Thoracic aorta (tissue), 2 donors: ENCODE measurements at places on chromosomes 12 and 14.

- no peak for DNase-seq
Observed at GRCh38 chr14:68343534-68344118, 449.2 kb downstream of the ZFP36L1 start.

DNA sequence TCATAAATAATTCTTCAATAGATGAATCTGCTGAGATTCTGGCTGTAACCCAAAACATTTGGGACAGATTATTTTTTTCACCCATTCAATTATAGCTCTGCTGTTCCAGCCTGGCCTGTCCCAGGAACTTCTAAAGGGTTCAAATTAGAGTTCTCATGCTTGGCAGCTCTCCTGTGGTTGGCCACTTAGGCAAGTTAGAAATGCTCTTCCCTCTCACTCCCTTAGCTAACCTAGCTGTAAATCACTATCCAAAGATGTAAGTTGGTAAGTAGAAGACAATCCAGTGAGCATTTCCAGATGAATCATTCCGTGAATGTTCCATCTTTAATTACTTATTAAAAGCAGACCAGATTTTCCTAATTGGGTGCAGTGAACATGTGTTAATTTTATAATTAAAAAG lies 760.4 kb upstream of the TBX3 start:
- no peak for DNase-seq

- no peak for DNase-seq
Observed at GRCh38 chr14:74616507-74616906, 4.5 kb upstream of the LTBP2 start.

- no peak for DNase-seq
Observed at GRCh38 chr12:101074940-101075680, 134.9 kb downstream of the SLC5A8 start.

GRCh38 chr14:37539992-37540391 lies 55.1 kb downstream of the FOXA1 start:
- DNase-seq, result no peak

DNA sequence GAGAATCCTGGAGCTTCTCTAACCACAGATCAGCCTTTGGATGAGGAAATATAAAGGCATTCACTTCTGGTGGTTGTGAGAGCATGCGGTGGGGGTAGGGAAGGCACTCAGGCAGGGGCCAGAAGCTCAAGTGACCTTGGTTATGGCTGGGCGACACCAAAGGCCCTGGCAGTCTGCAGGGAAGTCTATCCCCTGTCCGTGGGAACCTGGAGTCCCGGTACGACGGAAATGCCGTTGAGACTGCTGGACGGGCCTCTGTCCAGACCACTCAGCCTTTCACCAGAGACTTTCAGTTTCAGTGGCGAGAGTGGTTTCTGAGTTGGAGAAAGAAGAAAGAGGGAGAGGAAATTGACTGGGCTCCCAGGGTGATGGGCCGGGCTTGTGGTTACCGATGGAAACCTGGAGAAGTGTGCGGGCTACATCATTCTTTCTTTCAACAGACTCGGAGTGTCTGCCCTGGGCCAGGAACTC lies 20.9 kb downstream of the ISCA2 start:
- no peak for DNase-seq

DNA sequence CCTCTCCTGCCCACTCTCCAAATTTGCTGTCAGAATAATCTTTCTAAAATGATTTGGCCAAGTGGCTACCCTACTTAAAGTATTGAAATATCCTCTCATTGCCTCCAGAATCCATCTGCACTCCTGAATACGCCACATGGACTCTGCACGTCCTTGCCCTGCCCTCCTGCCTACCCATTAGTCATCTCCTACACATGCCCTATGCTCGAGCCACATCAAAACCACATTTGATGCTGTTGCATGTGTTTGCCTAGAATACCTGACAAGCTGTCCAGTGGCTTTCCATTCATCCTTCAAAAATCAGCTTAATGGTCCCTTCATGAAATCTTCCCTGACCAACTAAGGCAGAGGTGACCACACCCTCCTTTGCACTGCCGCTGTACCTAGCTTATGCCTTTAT lies 17.0 kb downstream of the VCPKMT start:
- no peak for DNase-seq

- no peak for DNase-seq
Observed at GRCh38 chr12:9649532-9649940, 20.0 kb upstream of the CLEC2D start.

DNA sequence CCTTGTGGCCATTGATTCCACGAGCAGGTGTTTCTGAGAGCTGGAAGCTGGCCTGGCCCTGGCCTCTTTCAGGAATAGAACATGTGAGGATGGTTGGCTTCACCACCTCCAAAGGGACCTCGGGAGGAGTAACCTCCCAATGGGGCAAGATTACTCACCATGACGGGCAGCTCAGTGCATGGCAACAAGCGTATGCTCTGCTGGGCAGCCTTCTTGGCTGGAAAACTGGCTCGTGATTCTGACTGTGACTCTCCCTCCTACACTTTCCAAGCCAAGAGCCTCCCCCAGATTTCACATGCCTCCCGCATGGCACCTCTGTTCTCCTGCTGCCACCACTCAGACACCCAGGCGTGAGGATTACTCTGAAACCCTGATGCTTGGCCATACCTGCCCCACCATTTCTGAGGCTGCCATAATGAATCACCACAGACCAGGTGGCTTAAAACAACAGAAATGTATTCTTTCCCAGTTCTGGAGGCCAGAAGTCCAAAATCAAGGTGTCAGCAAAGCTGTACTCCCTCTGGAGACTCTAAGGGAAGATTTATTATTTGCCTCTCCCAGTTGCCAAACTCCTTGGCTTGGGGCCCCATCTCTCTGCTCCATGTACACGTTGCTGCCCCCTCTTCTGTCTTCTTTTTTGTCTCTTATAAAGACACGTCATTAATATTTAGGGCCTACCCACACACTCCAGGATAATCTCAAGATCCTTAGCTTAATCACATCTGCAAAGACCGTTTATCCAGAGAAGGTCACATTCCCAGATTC lies 215.9 kb downstream of the CHST11 start:
- DNase-seq, result peak; percentile 67

GRCh38 chr14:91417120-91417982 lies at the start of gene CCDC88C:
CCDC88C (minus strand) TSS chr14:91417820; CDS start chr14:91417690, 130 bp downstream.
- DNase-seq, result no peak

DNA sequence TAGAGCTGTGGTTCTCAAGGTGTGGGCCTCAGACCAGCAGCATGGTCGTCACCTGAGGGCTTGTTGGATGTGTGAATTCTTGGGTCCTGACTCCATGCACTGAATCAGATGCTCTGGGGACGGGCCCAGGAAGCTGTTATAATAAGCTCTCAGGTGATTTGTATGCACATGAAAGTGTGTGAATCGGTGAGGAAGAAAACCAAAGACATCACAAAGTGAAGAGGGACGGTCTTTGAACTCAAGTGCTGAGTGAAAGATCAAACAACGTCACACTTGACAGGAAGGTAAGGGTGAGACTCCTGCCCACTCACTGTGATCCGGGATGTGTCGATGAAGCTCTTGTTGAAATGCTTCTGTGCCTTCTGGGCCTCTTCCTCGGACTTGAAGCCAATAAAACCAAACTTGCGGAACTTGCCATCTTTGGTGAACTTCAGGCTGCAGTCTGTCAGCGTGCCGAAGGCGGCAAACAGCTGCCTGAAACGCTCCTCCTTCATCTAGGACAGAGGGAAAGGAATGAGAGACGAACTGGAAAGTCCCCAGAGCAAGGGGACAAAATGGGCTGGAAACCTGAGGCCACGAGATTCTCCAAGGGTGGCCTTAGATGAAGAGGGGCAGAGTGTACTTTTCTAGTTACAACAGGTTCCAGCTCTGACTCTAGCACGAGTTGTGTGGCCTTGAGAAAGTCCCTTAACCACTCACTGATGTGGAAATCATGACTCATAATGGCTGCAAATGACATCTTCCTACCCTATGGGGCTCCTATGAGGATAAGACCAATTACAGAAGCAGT lies 4.0 kb downstream of the RBM19 start:
- DNase-seq, result no peak

DNA sequence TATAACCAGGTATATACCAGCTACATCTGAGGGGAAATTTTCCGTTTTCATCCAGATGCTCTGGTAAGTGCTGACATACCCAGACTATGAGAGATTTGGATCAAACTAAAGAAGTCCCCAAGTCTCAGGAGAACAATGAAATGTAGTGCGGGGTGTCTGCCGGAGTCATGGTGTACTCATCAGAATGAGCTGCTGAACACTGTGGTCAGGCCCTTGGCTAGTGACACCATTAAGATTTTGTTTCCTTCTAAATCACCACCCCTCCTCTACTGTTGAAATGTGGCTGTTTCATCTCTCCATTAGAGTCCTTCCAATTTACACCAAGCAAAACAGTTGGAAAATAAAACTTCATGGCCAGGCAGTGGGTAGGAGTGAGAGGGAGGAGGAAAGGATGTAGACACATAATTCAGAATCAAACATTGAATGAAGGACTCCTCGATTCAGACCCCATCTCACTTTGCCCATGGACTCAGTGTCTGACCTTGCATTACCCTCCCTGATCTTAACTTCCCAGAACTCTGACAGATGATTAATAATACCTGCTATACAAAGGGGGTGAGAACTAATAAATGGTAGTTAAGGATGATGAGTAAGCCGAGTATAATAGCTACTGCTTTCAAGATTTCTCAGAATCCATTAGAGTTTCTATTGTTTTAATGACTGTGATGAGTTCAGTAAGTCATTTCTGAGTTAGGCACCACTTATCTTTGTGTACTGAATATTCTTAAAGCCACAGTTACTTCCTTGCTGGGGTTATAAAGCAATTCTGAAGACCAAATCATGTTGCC lies 127.4 kb downstream of the CRADD start:
- no peak for DNase-seq

DNA sequence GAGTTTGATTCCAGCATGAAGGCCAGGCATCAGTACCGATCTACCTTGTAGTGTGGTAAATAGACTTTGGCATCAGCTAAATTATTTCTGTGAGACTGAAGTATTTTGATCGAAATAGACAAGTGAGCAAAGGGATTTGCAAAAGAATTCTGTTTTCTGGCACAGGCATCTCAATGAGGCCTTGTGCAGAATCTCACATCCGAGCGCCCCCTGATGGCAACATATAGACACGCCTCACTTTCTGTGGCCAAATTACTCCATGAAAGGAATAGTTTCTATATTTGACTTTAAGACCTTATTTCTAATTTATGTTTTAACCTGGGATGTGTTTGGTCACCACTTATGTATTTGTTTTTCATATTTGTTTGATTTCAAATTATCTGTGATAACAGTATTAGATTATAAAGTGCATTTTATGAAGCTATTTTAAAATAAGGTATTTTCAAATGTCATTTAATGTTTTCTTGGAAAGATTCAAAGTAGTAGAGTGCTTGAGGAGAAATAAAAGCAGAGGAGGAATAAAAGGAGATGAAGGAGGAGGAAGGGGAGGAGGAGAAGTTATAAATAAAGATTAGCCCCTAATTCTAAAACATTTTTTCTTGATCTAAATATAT lies 731.9 kb downstream of the NRXN3 start:
- DNase-seq, result no peak

DNA sequence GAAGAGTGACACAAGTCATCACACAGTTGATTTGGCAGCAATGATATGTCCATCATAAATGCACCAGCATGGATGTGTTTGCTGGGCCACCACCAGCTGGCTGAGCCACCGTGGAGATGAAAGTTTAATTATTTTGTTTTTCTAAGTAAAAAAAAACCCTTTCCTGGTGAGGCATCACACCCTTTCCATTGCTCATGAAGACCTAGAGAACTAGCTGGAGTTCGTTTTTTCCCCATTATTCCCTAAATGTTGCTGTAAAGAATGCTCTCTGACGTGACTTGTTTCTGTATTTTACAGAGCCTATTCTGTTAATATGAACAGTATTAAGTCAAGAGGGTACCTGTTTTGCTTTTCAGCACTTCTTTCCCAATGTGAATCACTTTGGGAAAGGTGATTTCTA lies 257.9 kb downstream of the MSRB3 start:
- no peak for DNase-seq

DNA sequence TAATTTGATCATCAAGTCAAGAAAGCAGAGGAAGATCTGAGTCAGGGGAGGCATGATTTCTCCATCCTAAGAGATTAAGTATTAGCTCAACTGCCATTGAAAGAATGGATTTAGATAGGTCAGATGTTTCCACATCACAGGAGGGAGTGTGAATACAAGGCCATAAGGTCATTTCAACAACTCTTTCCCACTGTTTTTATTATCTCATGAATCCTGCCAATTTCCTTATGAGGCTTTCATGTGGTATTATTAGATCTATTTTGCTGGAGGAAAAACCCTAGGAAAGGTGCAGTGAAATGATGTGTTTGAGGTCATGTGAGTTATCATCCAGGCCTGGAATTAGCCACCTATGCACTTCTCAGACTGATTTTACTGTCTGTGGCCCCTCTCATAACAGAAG lies 269.0 kb downstream of the NOVA1 start:
- DNase-seq, result no peak

- DNase-seq, result no peak
Observed at GRCh38 chr12:42326541-42327226, 717 bp downstream of the PPHLN1 start.

DNA sequence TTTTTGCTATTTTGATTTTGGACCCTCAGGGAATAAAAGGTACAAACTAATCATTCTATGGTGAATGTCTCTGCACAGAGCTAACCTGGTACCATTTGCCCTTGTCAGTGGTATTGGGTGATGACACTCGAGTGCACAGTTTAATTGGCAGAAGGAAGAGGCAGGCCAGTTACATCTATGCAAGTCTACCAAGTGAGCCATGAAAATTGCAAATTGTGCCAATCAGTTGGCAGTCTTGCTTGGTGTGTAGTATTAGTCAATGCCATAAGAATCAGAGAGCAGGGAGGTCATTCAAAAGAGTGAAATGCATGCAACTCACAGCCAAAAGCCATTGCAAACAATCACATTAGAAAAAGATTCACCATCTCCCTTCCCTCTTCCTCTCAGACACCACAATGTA lies 479.6 kb downstream of the ADAMTS20 start:
- no peak for DNase-seq

DNA sequence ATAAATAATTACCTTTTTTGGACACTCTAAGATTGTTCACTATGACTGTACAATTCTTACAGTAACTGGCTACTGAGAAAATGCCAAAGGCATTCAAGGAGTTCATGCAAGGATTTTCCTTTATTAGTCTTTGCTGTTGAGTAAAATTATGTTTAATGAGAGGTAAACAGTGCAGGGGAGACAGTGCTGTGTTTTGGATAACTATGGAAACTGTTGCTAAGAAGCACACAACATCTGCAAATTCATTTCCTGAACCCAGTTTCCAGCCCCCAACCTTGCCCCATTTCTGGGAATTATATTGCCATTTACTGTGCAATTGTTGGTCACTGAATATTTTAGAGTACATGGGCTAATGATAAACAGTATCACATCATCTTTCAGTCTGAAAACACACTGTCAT lies 1005.8 kb downstream of the TRHDE start:
- DNase-seq, result no peak

- DNase-seq, result no peak
Observed at GRCh38 chr14:59919570-59920377, at the start of gene LRRC9. LRRC9 (plus strand) TSS chr14:59920144.

GRCh38 chr12:123743002-123743401 lies 19.1 kb upstream of the DNAH10 start:
- DNase-seq, result no peak

- no peak for DNase-seq
Observed at GRCh38 chr14:67240168-67240932, 885 bp upstream of the PALS1 start.
